ENCODE measurements at places on chromosomes 11 and 22.

DNA sequence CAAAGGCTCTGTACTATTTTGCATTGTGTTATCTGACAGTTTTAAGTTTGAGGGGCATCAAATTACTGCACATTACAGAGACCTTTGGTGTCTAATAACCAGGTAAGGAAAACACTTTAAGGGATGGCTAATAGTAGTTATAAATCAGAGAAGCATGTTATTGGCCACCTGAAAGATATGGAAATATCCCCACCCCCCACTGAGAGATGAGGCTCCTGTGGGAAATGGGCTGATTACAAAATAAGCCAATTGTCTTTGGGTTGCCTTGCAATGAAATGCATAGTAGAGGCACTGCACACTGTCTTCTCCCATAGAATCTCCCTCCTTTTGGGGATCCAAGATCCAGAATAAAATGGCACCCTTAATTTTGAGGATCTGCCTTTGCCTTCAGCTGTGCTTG, 91.0 kb downstream of the IGLL5 start:
- no peak for DNase-seq

DNA sequence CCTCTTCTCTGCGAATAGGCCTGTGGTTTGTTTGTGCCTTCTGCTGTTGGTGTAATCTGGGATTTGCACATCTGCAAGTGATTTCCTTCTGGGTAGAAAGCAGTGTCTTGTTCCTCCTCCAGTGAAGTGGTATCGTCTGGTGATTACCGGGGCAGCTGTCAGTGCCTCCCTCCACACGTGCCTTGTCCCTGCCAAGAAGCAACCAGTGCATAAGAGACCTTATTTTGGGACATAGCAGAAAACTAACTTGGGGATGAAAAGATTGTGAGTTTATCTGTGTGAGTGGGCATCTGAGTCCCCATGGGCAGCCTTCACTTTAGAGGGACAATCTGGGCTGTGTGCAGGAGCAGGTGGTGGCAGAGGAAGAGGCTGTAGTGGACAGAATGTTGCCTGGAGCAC, 71.5 kb upstream of the SORL1-AS1 start:
- DNase-seq, result no peak

DNA sequence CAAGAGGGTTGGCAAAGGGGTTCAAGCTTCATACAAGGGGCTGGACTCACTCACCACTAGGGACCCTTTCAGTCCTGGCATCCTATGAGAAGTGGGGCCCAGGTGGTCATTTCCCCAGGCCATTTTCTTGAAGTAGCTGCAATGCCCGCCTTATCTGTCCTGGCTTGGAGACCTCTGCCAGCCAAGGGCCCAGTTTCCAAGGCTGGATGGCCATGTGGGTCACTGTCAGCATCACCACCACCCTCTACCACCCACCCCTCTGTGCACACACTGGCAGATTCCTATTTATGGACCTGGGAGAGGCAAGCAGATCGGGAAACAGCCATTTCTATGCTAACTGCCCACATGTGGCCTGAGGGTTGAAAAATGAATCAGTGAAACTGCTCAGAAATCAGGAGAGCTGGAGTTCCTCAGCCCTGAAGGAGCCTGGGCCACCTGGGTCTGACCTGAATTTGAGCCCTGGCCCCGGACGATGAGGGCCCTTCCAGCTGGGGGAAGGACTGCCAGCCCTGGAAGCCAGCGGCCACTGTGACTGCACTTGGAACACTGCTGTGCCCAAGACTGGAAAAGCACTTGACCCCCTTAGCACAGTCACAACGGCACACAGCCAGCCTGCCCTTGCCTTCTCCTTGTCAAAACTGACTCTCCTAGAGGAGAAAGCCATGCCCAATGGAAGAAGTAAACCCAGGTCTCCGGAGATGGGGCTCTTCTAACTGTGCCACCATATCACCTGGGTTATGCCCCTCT, 442.2 kb downstream of the BUD13 start:
- DNase-seq, result no peak

- no peak for DNase-seq
Observed at GRCh38 chr11:121578251-121578976, 125.6 kb upstream of the SORL1-AS1 start.

- no peak for DNase-seq
Observed at GRCh38 chr11:33280411-33280810, 23.2 kb downstream of the HIPK3 start.

- no peak for DNase-seq
Observed at GRCh38 chr11:60633645-60634044, 65.8 kb upstream of the MS4A8 start.

DNA sequence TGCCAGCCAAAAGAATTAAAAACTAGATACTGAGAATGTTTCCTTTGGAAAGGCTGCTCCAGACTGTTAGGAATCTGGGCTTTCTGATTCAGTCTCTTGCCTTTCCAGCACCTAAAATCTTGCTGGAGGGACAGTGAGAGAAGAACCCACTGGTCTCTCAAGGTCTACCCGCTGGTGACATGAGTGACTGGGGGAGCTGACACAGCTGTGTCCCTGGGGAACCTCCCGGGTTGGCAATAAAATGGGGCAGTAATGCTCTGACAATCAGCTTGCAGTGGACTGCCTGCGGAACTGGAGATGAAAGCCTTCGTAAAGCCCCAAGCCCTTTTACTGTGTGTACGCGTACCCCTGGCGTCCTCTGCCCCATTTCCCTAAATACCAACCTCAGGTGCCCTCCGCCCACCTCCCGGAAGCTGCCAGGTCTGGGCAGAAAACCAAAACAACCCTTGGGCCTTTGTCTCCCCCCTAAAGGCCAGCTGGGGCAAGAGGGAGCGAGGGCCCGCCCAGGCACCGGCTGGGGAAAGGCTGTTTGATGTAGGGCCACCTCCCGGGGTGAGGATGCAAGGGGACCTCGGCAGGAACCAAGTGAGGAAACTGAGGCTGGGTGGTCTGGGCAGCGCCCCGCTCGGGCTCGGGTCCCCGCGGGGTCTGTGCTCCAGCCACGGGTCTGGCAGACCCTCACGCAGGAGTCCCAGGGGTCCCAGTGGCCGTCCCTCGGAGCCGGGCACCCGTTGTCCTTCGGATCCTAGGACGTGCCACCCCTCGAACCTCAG, 741 bp downstream of the CARS1 start:
- DNase-seq, result peak; percentile 18

DNA sequence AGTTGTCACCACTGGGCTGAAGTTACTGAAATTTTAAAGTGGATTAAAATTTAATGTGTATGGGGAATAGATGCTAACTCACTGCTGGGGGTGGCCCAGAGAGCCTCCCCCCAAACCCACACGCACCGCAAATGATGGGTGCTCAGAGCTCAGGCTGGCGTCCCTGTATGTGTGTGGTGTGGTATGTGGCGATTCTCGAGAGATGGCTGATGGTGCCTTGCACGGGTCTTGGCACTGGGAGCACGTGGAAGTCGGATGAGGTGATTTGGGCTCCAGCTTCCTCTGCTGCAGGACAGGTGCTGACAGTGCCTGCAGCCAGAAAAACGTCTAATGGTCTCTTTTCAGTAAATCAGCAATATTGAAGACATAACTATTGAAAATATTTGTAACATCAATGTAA, 1473.3 kb downstream of the TBC1D22A start:
- no peak for DNase-seq

DNA sequence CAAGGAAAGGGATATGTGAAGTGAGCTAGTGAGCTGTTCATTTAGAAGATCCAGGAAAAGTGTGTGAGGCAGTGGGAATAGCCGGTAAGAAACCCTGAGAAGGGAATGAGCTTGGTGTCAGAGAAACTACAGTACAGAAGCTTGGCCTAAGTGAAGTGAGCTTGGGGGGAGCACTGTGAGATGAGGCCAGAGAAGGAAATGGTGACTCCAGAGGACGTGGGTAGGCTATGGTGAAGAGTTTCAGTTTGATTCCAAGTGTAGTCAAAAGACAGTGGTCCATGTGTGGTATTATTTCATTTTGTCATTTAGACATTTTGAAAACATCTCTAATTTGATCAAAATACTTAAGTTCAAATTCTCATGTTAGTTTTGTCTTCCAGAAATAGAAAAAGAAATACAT, 77.2 kb downstream of the GRK3 start:
- no peak for DNase-seq

DNA sequence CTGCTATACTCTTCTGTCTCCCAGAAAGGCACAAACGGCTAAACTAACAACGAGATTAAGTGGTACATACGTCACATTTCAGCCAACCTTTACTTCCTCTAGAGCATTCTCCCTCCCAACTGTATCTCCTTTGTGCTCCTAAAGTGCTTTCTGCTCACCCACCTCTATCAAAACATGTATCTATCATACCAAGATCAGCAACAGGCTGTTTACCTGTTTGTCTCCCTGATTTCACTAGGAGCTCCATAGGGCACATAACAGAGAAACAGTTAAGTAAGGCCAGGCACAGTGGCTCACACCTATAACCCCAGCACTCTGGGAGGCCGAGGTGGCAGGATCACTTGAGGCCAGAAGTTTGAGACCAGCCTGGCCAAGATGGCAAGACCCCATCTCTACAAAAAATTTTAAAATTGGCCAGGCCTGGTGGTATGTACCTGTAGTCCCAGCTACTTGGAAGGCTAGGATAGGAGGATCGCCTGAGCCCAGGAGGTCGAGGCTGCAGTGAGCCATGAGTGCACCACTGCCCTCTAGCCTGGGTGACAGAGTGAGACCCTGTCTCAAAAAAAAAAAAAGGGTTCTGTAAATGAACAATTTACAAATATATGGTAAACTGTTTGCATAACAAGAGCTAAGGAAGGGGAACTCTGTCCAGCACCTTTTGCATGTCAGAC, 2.8 kb downstream of the NDUFC2 start:
- DNase-seq, result no peak

DNA sequence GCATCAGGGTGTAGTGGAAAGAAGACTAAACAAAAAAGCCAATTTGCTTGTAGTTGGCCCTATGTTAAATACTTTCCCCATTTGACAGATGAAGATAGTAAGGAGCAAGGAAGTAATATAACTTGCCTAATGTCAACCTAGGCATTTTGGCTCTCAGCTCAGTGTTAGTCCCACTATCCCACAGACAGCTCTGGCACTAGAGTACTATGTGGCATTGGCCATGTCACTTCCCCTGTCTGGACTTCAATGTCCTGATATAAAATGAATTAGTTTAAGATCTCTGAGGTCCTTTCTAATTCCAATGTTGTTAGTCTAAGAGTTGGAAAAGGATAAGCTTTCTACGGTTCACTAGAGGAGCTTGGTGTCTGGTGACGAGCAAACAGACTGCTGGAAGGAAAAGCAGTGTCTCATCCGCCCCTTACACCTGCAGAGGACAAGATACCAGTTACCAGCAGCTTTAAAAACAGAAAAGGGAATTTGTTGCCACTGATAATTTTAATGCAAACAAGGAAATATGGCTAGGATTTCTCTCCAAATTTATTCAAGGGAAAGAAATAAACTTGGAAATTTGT, 92.5 kb downstream of the RELT start:
- no peak for DNase-seq

- DNase-seq, result no peak
Observed at GRCh38 chr11:133815636-133816035, 29.7 kb downstream of the SPATA19 start.

DNA sequence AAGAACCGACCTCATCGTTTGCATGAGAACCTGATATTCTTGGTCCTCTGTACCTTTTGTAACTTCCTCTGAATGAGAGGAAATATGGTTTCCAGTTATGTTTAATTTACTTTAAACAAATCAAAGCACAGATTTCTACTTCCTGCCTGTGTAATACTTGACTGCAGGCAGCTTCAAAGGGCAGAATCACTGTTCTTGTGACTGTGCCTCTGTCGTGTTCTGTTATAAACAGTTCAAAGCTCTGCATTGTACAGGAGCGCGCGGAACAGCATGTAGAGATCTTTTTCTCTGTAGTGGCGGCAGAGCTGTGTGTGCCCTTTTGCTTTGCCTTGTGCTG, 73.2 kb upstream of the CLDN5 start:
- DNase-seq, result peak; percentile 61

DNA sequence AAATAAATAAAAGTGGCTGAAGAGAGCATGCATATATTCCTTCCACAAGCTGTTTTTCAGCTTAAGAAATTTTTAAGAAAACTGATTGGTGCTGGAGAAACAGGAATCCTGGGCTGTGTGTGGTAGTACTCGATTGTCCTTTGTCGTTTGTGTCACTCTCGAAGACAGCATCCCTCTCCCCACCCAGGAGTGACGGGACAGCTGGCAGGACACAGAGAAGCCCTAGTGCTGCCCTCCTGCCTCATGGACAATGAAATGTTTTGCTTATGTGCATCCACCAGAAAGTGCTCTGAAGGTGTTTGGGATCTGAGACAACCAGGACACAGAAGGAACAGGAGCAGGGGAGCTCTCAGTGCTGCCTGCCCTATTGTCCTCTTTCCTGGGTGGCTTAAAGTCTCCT, 12.8 kb downstream of the PLAAT4 start:
- DNase-seq, result no peak

- no peak for DNase-seq
Observed at GRCh38 chr22:48855593-48856307, 971.9 kb downstream of the BRD1 start.

GRCh38 chr11:46322759-46323158, 24.5 kb upstream of the DGKZ start:
- DNase-seq, result no peak

- DNase-seq, result no peak
Observed at GRCh38 chr11:27909386-27909785, 198.6 kb downstream of the KIF18A start.

DNA sequence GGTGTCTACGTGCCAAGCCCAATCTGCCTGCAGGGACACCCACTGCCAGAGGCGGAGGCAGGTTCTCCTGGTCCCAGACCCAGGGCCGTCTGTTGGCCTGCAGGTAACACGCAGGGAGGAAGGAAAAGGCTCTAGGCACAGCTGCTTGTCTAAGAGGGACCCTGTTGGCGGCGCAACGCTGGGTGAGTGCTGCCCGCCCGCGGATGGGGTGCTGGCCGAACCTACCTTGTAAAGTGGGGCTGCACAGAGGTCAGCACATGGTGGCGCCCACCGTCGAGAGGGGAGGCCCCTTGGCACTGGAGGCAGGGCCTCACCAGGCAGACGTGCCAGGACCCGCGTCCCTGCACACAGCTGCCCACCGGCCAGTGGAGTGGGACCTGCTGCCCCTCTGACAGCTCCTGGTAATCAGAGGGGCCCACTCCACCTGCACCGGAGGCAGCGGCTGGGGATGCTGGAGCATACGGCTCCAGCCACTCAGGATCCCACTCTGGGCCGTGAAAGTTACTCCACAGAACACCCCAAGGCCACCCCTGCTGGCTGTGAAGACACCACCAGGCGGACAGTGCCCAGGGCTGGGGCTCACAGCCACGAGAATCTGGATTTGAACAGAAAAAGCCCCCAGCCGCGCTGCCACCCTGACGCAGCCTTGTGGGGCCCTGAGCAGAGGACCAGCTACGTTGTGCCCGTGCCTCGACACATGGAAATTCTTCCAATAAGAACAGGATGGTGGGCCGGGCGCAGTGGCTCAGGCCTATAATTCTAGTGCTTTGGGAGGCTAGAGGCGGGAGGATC, 24.0 kb downstream of the TBX1 start:
- DNase-seq, result no peak

DNA sequence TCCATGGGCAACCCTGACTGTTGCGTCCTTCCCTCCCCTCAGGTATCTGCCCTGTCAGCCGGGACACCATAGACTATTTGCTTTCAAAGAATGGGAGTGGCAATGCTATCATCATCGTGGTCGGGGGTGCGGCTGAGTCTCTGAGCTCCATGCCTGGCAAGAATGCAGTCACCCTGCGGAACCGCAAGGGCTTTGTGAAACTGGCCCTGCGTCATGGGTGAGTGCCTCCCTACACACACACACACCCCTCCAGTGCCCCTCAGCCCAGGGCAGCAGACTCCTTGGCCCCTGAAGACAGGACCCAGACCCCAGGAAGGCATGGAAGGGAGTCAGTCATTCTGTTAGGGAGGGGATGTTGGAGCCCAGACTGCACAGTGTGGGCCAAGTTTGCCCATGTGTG, 17.9 kb upstream of the UVRAG start:
- no peak for DNase-seq

GRCh38 chr11:117295438-117296137, 4.4 kb downstream of the BACE1-AS start:
- DNase-seq, result no peak

GRCh38 chr11:86608251-86608799, 64.1 kb downstream of the ME3 start:
- DNase-seq, result peak; percentile 45
